ENCODE measurements at places on chromosomes 6 and 20. TPM values are rescaled to one million over a fixed set of nuclear protein-coding genes. Genes with fewer than 3 reads are reported as not detected.

DNA sequence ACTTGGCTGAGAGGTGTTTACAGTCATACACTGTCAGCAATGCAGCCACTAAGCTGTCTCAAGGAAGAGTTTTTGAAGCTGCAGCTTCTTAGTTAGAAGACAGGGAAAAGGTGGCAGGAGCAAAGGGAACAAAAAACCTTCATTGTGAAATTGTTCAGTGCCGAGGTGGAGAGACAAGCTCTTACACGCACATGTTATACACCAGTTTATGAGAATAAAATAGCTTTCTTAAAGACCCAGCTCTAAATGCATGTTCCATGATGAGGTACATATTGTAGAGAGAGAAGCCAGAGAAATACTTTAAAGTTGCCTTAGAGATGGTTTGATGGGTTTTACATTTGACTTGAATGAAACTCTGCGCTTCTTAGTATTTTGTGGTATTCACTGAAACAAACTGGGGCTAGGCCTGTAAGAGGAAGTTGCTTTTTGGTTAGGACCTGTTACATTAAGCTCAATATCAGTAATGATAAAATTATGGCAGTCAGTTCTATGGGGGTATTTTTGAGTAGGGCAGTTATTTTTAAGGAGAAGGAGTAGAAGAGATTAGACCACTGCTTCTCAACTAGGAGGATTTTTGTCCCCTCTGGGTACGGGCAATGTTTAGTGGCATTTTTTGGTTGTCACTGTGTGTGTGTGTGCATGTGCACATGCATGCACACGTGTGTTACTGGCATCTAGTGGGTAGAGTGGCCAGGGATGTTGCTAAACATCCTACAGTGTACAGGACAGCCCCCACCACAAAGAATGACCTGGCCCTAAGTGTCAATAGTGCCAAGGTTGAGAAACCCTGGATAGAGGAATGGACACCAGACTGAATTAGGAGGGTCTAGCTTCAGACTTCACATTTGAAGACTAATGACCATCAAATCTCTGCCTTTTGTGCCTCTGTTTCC lies 9.8 kb downstream of the NEDD9 start:
- no peak for DNase-seq

DNA sequence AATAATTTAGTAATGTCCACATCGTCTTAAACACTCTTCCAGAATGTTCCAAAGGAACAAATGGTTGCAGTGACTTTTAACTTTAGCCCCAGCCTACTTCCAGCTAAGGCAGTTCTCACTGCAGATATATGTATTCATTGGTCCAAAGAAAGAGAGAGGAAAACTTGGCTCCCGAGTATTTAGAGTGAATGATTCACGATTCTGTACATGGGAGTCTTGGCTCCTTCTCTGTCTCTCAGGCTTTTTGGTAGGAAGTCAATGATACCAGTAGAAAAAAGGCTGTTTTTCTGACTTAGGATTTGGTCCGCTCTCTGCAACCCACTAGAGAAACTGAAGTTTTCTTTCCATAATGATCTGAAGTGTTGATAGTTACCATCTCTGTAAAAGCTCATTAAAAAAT lies 38.6 kb downstream of the E2F3 start:
- peak; percentile 74 for DNase-seq

DNA sequence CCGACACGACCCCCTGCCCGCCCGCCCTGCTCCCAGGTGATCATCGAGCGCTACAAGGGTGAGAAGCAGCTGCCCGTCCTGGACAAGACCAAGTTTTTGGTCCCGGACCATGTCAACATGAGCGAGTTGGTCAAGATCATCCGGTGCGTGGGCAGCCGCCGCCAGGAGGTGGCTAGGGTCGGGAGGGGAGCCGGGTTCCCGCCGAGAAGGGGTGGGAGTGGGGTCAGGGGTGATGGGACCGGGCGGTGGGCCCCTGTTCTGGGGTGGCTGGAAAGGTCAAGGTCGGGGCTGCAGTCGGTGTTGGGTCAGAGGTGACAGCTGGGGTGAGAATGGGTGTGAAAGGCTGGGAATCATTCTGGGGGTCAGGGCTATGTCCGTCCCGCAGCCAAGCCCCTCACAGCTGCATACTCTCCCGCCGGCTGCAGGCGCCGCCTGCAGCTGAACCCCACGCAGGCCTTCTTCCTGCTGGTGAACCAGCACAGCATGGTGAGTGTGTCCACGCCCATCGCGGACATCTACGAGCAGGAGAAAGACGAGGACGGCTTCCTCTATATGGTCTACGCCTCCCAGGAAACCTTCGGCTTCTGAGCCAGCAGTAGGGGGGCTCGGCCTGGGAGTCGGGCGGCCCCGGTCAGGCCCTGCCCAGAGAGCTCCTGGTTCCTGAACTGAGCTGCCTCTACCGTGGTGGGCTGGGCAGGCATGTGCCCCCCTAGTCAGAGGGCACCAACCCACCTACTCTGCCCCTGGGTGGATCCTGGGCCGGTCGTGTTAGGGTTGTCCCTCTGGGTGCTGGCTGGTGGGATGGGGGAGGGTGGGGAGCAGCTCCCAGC lies 1.0 kb downstream of the MAP1LC3A start:
- DNase-seq: no peak

- no peak for DNase-seq
These were observed 227.8 kb downstream of the TMEM242 start for GRCh38 chr6:157095569-157095968.

BAK1 gene
- 5.2 TPM for total RNA-seq

CLDN20 gene
- not detected for total RNA-seq

All from fibroblast of the aortic adventitia (primary cell).